ENCODE measurements at places on chromosomes 6 and 20. TPM values are rescaled to one million over a fixed set of nuclear protein-coding genes. Genes with fewer than 3 reads are reported as not detected.

PRRT1 gene
- 0.23 TPM for total RNA-seq

TENT5A gene
- total RNA-seq, result 1.5 TPM

DNAH8 gene
- total RNA-seq, result 0.15 TPM

MTFR2 gene
- total RNA-seq, result 31.8 TPM

OXT gene
- not detected for total RNA-seq

HLA-DMA gene
- total RNA-seq, result 57.9 TPM

ASIP gene
- total RNA-seq, result not detected

GATA5 gene
- not detected for total RNA-seq

PLA2G7 gene
- total RNA-seq, result not detected

NNAT gene
- not detected for total RNA-seq

KCNK16 gene
- not detected for total RNA-seq

PABPC1L gene
- total RNA-seq, result 126 TPM
